ENCODE measurements at places on chromosomes 12 and 14.

DNA sequence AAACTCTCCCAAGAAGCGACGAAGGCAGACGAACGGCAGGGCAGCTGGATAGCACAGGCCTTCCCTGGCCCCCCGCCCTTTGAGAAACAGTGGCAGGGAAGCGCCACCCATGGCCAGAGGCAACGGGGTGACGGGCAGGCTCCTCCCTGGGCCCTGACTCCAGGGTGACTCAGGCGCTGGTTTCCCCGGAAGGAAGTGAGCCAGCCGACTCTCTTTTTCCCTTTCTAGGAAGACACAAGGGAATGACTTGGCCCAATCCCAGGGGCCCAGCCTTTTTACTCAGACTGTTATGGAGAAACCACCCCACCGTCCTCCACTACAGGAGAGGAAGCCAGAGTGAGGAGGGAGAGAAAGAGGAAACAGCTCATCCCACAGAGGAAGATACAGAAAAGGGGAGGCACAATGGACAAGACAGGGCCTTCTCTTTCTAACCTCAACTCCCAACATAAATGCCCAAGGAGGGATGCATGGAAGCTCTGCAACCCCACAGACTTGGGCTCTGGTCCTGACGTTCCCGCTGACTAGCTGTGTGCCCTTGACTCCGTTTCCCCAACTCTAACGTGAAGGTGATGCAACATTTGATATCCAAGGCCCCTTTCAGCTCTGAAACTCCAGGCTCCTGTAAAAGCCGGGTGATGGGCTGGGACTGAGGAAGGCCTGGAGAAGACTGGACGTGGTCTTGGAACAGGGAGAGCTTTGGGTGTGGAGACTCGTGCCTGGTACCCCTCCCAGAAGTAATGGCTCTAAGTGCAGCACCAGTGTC, 27.9 kb downstream of the ACTN1 start:
- DNase-seq: peak; percentile 60

GRCh38 chr14:73661872-73662271, 17.1 kb downstream of the DNAL1 start:
- peak; percentile 50 for DNase-seq

DNA sequence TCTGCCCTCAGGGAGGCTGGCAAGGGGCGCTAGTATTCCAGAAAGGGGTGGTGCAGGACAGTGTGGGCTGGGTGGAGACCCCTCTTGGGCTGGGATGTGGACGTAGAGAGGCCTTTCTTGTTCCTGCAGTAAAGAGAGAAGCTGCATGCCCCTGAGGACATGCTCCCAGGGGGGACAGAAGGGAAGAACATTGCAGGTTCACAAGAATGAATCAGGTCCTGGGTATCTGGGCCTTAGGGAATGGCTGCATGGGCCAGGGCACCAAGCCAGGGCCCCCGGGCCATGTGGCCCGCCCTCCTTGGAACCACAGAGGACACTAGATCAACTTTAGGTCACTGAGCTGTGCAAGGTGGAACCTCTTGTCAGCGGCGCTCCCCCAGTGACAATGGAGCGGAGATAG, 51.8 kb downstream of the ZNF664 start:
- DNase-seq: no peak

- no peak for DNase-seq
Measured at GRCh38 chr14:94003397-94003796, 6.3 kb downstream of the CCDC197 start.

GRCh38 chr12:93763746-93764147, 86.6 kb downstream of the CRADD start:
- DNase-seq: no peak

- DNase-seq: no peak
Measured at GRCh38 chr14:71648725-71649124, 283.5 kb upstream of the RGS6 start.

GRCh38 chr12:91951571-91951970, 194.1 kb downstream of the BTG1 start:
- no peak for DNase-seq

DNA sequence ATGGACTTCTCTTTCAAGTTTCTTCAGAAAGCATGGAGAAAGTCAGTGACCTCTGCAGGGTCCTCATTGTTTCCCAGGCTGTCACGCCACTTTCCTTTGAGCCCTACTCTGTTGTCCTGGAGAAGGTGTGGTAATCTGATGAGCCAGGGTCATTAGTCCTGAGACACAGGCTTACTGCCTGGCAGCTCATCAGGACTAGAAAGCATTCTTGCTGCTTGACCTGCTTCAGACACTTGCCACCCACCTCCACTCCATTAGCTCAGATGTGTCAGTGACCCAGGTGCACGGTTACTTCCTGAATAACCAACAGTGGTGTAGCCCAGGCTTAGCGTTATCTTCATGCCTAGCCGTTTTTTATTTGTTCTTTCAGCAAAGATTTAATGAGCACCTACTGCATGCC, 93.9 kb downstream of the FGD4 start:
- DNase-seq: no peak

DNA sequence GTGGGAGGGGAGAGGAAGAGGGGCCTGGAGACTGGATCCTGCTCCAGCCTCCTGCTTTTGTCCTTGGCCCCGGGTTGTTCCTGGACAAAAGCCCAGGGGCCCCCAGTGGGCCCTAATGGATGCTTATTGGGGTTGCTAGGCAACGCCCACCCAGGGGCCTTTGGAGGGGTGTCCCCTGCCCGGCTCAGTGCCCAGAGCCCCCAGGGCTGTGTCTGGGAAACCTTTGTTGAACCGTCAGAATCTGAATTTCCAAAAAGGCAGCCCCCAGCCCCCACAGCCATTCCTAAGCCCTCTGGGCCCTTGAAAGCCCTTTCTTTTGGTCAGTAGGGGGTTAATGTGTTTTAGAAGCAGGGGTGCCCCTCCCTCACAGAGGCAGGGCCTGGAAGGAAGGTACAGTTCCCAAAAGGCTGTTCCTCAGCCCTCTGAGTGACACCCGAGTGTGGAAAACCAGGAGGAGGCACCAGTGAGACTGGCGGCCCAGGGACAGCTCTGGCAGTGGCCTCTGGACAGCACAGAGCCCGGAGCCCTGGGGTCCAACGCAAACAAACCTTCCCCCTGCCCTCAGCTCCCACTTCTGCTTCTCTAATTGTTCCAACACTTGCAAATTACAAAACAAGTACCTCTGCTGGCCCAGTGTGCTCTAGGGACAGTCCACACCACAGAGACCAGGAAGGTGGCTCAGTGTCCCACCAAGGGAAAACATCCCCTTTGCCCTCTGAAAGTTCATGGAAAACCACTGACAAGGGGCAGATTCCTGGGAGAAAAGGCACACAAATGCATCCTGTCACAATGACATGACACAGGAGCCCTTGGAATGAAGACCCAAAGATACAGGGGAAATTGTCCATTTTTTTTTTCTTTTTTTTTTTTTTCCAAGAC, 19.4 kb downstream of the HHIPL1 start:
- no peak for DNase-seq

GRCh38 chr14:71452987-71453386, 479.2 kb upstream of the RGS6 start:
- DNase-seq: peak; percentile 10

GRCh38 chr12:20643822-20644221, 51.3 kb upstream of the SLCO1C1 start:
- DNase-seq: no peak

- no peak for DNase-seq
Measured at GRCh38 chr12:89343127-89343526, 9.2 kb downstream of the DUSP6 start.

DNA sequence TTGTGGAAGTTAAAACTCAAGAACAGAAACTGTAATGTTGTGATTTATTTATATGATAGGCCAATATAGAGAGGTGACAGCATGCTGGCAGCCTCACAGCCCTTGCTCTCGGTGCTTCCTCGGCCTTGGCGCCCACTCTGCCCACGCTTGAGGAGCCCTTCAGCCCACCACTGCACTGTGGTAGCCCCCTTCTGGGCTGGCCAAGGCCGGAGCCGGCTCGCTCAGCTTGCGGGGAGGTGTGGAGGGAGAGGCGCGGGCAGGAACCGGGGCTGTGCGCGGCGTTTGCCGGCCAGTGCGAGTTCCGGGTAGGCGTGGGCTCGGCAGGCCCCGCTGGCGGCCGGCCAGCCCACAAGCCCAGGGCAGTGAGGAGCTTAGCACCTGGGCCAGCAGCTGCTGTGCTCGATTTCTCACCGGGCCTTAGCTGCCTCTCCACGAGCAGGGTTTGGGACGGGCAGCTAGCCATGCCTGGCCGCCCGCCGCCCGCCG, 65.8 kb upstream of the SLC8A3 start:
- DNase-seq: peak; percentile 54

DNA sequence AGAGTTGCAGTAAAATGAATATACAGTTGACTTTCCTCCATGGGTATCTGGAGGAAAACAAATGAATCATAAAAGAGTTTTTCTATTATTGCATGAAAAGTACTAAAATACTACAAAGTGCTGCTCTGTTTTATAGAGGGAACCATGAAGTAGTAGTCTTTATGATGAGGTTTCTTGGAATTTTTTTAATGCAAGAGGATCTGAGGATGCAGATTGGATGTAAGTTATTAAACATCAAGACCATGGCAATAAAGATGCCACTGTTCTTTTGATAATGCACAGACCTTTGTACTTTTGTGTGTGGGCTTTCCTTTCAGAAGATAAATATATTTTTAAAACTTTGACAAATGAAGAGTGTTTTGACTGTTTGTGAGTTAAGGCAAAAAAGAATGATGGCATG, 87.5 kb downstream of the DACT1 start:
- DNase-seq: no peak

Data from dermis blood vessel endothelial cell (primary cell).